ENCODE measurements at places on chromosomes 3 and 15.

DNA sequence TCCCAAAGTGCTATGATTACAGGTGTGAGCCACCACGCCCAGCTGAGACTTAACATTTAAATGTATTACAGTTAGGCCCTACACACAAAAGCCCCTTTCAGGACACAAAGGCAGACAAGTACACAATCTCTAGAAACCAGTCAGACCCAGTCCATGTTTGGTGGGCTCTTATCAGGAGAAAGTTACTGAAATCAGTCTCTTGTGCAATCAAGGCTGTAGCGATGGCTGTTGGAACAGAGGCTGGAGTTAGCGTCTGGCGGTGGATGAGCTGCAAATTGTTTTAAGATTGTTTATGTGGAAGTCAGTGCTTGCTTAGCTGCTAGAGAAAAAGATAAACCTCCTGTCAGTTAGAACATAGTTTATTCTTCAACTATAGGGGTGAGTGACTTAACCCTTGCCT lies 89.5 kb upstream of the SNRPN start:
- DNase-seq = no peak

DNA sequence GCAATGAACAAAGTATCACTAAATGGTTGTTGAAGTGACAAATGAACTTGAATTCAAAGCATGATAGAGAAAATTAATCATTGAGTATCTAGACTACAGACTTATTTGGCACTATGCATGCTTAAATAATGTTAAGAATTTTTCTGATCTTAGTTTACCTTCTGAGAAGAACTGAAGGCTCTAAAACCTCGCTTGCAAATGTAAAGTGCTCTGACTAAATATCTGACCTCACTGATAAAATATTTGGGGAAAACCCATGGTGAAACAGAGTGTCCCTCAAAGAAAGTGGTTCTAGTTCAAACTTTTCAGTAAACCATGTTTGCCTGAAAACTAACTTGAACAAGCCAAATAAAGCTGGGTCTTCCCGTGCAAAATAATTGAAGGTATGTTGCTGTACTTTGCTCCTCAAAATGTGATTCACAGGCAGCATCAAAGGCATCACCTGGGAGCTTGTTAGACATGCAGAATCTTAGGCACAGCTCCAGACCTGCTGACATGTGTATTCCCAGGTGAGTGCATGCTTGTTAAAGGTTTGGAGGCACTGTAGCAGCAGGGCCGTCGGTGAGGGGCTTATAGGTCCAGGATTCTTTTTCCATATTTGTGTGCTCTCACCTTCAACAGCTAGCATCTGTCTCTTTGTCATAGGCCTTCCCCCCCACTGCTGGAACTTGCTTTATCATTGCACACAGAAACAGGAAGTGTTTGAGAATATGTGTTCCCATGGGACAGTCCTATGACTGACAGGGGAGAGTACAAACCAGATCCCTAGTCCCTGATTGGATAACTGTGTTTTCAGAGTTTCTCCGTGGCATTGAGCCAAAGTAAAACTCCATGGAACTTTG lies 524.2 kb upstream of the LMCD1 start:
- no peak for DNase-seq

- no peak for DNase-seq
Measured at GRCh38 chr3:184780981-184781515, 30.9 kb upstream of the VPS8 start.

GRCh38 chr3:16522834-16523233 lies 9.3 kb upstream of the RFTN1 start:
- no peak for DNase-seq

- no peak for DNase-seq
Measured at GRCh38 chr3:188351648-188352047, 197.7 kb downstream of the LPP start.

GRCh38 chr3:165920984-165921383 lies 83.8 kb upstream of the BCHE start:
- no peak for DNase-seq

DNA sequence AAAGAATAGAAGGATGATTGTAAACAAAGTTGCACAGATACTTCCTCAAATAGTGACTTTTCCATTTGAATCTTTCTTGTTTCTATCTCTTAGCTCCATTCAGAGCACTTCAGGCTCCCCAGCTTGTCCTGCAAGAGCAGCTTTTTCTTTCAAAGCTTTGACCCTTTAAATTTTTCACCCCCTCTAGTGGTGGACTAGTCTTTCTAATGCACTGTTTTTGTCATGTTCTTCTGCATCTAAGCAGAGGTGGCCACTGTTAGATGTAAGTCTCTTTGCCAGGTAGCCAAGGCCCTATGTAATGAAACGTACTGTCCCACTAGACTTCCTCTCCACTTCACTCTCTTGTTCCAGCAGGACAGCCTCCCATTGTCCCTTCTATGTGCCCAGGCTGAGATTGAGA lies 74.0 kb upstream of the MANF start:
- DNase-seq = no peak

GRCh38 chr3:60081381-60082095 lies 1031.7 kb upstream of the CFAP20DC start:
- no peak for DNase-seq

DNA sequence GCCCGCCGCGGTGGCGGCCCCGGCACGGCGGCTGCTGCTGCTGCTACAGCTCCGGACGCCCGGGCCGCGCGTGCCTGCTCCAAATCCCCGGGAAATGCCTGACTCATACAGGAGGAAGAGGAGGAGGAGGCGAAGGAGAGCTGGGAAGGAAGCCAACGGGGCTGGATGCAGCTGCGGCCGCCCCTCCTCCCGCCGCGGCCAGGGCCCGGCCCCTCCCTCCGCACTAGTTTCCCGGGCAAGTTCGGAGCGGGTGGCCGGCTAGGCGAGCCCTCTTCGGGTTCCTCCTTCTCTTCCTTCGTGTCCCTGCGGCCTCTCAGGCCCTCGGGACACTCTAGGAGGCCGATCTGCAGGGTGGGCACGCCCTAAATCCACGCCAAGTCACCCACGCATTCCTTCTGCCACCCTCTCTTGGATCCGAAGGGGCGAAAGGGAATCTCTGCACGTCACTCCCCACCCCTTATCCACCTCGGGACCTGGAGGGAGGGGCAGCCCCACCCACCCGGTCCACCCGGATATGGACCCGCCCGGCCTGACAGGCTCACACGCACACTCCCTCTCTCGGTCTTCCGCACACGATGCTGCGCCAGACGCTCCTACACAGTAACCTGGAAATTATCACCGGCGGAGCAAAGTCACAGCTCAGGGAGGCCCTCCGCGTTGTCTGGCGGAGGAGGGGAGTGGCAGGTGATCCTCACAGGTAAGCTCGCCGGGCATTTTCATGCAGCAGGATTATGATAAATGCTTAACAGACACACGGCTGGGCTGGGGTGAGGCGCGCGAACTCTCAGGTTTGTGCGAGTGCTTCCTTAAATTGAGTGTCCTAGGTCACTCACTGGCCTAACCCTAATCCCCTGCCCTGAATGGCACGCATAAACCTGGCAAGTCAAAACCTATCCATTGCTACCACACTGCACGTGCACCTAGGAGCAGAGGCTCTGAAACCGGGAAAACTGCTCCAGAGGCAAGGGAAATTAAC lies at the start of the genes OSBPL10 and ZNF860:
TSS of gene OSBPL10 (minus strand) at position 57 of the 976 bp plus-strand sequence. CDS start 83 bp downstream, outside the sequence.
TSS of gene ZNF860 (plus strand) at position 545 of the 976 bp plus-strand sequence. CDS start 7,330 bp downstream, outside the sequence.
- DNase-seq = peak; percentile 29

GRCh38 chr3:134761213-134761612 lies 33.8 kb upstream of the EPHB1 start:
- DNase-seq = no peak

DNA sequence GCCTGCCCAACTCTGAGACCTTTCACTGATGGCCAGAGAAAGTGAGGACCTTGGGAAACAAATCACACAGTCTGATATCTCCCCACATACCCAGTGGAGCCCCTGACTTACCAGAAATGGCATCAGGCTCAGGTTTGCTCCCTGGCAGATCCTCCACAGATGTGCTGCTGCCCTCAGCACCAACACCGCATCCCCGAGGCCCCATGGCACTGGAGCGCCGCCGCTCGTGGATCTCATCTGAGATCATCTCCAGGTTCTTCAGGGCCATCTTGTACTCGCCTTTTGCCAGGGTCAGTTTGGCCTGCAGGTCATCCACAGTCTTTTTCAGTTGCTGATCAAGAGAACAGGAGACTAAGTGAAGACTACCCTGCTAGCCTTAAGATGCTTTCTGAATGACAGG lies 52.7 kb downstream of the CAPN7 start:
- DNase-seq = no peak

DNA sequence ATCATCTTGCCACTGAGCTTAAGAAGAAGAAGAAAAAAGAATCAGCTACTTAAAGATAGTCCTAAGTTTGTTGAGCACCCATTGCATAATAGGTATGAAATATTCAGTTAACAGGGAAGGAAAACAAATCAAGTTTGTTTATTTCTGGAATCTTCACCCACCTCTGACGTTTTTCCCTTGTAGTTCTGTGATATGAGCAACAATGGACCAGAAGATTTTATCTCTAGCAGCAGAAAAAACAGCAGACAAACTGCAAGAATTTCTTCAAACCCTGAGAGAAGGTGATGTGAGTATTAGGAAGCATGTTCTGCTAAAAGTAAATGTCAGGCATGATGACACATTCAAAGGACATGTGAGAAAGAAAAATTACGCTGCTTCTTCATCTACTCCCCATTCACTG lies 3.7 kb downstream of the FANCI start:
- no peak for DNase-seq

DNA sequence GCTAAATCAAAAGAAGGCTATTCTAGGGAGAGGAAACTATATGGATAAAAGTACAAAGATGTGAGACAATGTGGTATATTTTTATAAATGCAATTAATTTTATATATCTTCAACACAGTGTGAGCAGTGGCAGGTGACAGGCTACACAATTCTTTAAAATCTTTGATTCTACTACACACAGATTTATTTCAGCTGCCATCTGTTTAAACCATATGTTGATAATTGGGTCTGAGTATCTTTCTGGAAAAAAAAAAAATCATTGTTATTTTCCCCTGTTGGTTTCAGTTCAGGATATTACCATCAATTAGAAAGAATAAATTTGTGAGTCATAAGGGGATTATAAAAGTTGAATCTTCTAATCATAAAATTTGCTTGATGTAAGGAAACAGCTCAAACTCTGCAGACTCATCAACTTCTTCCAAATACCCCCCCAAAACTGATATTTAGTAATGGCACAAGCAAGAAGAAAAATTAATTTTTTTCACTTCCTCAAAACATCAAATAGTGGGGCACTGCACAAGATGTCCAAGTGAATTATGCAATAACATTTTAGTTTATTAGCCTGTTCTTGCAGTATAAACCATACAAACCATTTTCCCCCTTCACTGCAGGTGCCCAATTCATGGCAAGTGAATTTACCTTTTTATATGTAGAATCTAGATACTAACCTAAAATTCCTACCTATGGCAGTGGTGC lies 12.0 kb downstream of the PIERCE2 start:
- DNase-seq = no peak

DNA sequence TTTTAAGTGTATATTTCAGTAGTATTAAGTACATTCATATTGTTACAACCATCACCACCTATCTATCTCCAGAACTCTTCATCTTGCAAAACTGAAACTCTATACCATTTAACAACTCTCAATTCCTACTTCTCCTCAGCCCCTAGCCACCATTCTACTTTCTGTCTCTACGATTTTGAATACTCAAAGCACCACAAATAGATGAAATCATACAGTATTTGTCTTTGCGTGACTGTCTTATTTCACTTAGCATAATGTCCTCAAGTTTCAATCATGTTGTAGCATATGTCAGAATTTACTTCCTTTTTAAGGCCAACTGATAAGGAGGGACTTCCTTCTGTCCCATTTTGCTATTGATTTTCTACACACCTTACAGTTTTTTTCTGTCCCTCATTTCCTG lies 593.3 kb downstream of the FHIT start:
- DNase-seq = no peak

- no peak for DNase-seq
Measured at GRCh38 chr3:187020376-187020775, 90.0 kb downstream of the ST6GAL1 start.

DNA sequence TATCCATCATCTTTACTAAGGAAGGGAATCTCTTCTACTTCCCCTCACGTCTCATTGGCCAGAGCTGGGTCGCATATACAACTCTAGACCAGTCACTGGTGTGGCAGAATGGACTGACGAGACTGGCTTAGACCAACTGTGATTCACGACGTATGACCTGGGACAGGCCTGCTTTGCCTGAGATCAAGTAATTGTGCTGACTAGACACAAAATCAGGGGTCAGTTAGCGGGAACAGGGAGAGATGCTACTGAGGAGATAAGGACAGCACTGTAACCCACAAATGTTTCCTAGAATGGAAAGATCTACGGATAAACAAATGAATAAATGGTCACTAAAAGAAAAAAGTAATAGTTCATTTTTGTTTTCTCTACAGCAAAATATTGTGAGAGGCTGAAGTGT lies 308.3 kb downstream of the MAGI1 start:
- no peak for DNase-seq

GRCh38 chr3:13544951-13545651 lies 3.8 kb upstream of the FBLN2 start:
- no peak for DNase-seq

DNA sequence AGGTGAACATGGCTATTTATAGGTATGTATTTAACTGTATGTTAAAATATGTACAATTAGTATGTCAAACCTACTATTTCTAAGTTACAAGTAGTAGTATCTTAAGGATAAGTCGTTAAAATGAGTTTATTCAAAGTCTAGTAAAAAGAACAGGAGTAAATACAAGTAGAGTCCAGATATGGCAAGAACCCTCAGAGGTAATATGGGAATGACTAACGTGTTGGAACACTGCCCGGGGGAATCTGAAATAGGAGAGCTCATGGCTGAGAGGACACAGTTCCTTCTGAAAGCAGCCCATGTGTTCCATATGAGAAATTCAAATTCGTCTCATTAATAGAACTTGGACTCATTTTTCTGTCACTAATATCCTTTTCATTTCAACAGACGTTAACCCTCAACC lies 158.8 kb downstream of the CLSTN2 start:
- DNase-seq = peak; percentile 68

DNA sequence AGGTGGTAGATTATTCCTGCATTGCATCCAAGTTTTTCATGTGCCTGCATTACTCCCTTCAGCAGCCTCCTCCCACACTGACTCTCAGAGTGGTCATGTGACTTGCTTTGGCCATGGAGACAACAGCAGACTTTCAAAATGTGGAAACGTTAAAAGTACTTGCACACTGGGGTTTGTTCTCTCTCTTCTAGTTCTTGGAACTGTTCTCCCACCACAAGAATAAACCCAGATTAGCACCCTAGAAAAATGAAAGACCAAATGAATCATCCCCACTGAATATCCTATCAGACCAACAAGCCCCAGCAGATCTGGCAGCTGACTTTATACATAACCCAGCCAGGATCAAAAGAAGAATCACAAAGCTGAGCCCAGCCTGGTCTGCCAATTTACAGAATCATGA lies 398.5 kb downstream of the VPS13C start:
- no peak for DNase-seq

- DNase-seq = no peak
Measured at GRCh38 chr15:70442616-70443321, 320.6 kb downstream of the UACA start.

Data from COR-L47 (cell line).